Ascending aorta (tissue), 2 donors: ENCODE measurements at places on chromosomes 1 and 21.

GRCh38 chr1:72369069-72369757 lies 86.9 kb upstream of the NEGR1 start:
- no peak for DNase-seq
- H3K4me1 ChIP-seq: no peaks in the 10 kb centered on the region
- no peak overlapping the region for H3K27ac ChIP-seq
- no peaks in the 10 kb centered on the region for H3K27me3 ChIP-seq
- no peak overlapping the region for H3K4me3 ChIP-seq

DNA sequence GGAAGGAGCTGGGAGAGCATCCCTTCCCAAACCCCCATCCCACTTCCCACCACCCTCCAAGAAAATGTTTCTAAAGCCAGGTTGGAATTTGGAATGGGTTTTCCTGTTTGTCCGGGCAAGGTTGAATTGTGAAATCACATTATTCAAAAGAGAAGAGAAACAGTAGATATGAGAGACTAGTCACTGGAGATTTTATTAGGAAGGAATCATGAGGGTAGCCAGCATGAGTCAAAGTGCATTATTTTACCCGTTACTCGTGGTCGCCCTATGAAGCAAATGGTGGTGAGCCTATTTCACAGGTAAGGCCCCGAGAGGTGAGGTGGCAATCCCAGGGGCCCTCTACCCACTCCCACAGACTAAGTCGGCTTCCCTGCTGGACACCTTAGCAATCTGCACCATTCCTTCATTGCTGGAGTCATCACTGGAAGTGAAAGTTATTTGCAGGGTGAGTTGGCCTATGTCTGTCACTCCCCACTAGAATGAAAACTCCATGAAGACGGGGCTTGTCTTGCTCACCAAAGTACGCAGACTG lies 52.8 kb downstream of the TOMM20 start:
- peaks cover 19% of the 10 kb centered on the region for H3K4me1 ChIP-seq
- no peak for DNase-seq
- peak overlapping the region; percentile 94 for H3K27ac ChIP-seq

- H3K4me1 ChIP-seq: no peaks in the 10 kb centered on the region
- H3K4me3 ChIP-seq: no peak overlapping the region
- no peak for DNase-seq
- no peaks in the 10 kb centered on the region for H3K27me3 ChIP-seq
- H3K27ac ChIP-seq: no peak overlapping the region
- H3K36me3 ChIP-seq: no peaks in the 10 kb centered on the region
Measured at GRCh38 chr1:176692431-176692830, 229.5 kb downstream of the PAPPA2 start.

DNA sequence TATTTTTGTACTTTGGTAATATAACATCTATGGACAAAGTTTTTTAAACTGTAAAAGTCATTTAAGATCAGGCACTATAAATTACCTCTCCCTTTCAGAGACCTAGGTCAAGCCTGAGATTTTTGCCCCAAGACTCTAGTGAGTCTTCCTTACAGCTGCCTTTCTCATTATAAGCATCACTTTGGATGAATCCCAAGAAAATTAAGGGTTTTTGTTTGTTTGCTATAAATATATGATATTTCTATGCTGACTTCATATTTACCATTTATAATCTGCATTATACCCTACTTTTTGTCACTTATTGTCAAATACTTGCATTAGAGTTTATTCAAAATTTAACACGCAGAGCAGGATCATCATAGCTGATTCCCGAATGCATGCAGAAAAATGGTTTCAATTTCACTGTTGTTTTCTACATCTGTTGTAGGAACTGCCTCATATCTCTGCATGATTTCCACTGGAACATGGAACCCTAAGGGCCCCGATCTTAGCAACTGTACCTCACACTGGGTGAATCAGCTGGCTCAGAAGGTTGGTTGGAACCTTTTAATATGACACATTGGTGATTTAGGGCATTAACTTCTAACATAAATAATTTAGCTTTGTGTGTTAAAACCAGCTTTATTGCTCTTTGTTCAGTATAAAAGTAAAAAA lies 150.0 kb downstream of the ADGRL2 start:
- H3K27me3 ChIP-seq: no peaks in the 10 kb centered on the region
- H3K4me1 ChIP-seq: peaks cover 11% of the 10 kb centered on the region
- H3K4me3 ChIP-seq: no peak overlapping the region

GRCh38 chr1:50582346-50582745 lies 159.1 kb upstream of the DMRTA2 start:
- no peak overlapping the region for H3K27ac ChIP-seq
- H3K4me1 ChIP-seq: no peaks in the 10 kb centered on the region
- no peaks in the 10 kb centered on the region for H3K27me3 ChIP-seq
- no peak for DNase-seq
- H3K36me3 ChIP-seq: peaks cover 2% of the 10 kb centered on the region

GRCh38 chr1:159877695-159878444 lies 15.4 kb upstream of the VSIG8 start:
- H3K27ac ChIP-seq: no peak overlapping the region
- no peaks in the 10 kb centered on the region for H3K36me3 ChIP-seq
- H3K27me3 ChIP-seq: no peaks in the 10 kb centered on the region

DNA sequence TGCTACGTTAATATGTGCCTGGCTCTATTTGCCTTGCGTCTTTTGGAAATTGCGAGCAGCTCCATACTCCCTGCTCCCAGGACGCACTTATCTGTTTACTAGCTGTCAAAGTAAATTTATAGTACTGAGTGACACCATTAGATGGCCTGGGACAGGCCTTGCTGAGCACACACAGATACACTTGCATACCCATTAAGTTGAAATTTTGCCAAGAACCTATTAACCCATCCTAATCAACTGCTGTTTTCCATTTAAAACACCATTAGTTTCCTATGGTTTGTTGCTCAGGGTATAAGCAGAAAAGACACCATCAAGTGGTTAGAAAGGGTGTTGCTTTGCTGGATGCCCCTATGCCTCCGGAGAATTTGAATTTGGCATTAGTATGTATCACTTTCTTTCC lies 187.3 kb downstream of the SLC44A5 start:
- H3K4me3 ChIP-seq: no peak overlapping the region
- no peaks in the 10 kb centered on the region for H3K36me3 ChIP-seq
- no peak for DNase-seq
- H3K27me3 ChIP-seq: no peaks in the 10 kb centered on the region

- H3K4me1 ChIP-seq: no peaks in the 10 kb centered on the region
- no peak for DNase-seq
- H3K36me3 ChIP-seq: no peaks in the 10 kb centered on the region
- no peaks in the 10 kb centered on the region for H3K27me3 ChIP-seq
Measured at GRCh38 chr1:163870666-163871065, 548.9 kb downstream of the NUF2 start.
